Effector memory CD4-positive, alpha-beta T cell (primary cell): ENCODE measurements at places on chromosomes 4 and X.

DNA sequence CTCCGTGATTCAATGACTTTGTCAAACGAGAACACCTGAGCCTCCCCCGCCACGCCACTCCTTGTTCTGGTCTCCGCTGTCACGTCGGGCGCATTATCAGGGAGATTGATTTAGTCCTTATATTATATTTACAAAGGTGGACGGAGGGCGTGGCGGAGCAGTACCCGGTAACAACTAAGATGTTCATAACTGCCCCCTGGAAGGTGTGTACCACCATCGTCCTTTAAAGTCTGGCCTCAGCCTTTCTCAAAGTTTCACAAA lies 284.2 kb downstream of the PACRGL start:
- no peak for DNase-seq

DNA sequence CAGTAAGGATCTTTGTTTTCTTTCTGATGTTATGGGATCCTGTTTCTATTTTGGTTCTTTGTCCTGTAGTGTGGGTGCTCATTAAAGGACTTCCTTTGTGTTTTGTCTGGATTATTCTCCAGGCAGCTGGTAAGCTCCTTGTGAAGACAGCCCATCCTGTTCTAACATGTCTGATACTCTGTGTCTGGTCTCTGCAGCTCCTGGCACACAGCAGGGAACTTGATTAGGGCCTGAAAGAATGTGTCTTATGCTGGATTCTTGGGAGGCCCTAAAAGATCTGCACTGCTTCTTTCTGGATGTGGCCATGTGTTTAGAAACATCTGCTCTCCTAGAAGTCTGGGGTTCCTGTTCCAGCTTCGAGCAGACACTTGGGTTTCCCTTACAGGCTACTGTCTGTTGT lies 38.1 kb upstream of the ATXN3L start:
- no peak for DNase-seq

GRCh38 chr4:39864391-39864790 lies 113.3 kb downstream of the PDS5A start:
- no peak for DNase-seq

DNA sequence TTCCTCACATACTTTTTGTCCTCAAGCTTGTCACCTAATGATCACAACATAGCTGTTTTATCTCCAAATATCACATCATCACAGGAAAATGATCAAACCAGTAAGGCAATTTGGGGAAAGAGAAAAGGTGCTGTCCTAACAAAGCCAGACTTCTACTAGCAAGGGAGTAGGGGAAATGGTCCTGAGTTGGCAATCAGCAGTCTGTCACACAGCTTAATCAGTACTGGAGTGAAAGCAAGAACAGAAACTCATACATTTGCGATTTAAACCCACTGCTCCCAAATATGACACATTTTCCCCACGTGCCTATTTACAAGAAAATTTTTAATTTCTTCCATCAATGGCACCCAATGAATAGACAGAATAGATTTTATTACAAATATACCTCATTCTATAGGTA lies 546.8 kb upstream of the FMR1 start:
- no peak for DNase-seq

DNA sequence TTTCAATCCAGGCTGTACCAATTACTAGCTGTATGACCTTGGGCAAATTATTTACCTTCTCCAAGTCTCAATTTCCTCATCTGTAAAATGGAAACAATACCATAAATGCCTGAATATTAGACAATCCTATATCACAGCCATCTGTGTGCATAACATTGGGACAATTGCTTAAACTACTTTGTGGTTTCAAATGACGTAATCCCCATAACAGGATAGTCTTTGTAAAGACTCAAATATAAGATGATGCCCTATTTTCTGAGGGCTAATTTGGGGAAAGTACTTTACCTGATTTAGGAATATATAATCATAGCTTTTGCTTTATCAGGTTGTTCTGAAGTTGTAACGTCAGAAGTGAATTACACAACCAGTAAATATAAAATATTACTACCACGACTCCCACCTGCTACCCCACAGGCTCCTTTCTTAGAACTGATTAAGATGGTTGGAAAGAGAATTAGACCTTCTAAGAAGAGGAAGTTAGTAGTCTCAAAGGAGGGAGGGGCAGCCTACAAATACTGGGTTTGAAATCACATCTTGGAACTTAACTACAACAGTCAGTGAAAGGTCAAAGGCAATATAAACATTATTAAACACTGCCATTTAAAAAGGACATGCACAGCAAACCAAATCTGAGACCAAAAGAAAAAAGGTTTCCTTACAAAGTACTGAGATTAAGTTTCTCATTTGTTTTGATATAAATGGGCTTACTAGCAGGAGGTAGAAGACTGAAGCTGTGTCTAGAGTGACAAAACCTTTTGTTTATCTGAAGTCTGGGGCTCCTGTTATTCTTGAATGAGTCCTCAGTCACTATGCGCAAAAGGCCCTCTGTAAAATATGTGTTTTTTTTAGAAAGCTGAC lies 215.0 kb downstream of the SCFD2 start:
- DNase-seq: no peak

DNA sequence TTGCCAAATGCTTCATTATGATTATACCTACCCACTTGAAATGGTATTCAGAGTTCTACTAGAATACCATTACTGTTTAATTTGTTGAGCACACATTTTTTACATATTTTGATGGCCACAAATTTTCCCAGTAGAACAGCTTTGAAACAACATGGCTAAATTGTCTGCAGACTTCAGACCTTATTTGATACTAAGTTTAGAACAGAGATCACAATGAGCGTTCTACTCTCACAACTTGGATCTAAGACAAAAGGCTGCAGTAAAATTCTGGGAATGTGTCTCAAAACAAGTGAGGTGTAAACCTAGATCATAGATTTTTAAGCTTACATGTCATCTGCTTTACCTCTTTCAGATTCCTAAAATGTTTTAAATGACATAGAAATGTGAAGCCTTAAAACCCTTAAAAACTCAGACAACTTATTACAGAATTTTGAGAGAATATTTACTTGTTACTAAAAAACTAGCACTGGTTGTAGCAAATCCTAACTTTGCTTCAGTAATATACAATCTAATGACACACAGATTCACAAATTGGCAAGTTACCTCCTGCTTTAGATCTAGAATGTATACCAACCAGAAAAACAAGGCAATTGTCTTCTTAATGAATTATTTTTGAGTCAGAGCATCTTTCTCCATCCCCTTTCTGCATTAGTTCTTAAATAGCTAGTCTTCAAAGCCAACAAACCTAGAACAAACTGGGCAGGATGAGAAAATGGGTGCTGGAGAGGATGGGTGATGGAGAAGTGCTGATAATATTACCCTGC lies 243.3 kb downstream of the SLC7A11 start:
- DNase-seq: no peak
